ENCODE measurements at places on chromosomes 3 and 15. TPM values are rescaled to one million over a fixed set of nuclear protein-coding genes. Genes with fewer than 3 reads are reported as not detected.

DNA sequence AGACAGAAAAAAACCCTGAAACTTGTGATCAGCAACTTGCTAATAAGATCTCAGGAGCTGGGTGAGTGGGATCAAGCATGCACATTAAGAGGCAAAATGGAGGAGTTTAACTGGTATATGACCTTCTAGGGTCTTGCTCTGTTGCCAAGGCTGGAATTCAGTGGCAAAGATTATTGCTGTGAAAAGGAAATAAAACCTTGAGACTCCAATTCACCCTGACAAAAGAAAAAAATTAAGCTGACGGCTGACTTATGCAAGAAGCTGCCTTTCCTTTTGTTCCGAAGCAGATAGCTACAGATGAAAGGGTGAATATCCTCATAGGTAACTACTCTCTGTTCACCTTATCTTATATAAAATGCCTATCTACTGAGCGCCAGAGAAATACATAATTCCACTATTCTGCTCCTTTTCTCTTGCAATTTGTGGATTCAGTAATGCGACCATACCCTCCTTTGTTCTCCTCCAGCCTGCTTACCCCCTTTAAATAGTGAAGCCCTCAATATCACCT lies 68.9 kb downstream of the HERC1 start:
- no peak for DNase-seq

RPSA gene
- total RNA-seq: 1,256 TPM

CNTN3 gene
- not detected for total RNA-seq

- no peak for DNase-seq
These were observed 15.0 kb upstream of the SOX2 start for GRCh38 chr3:181696626-181697230.

TM6SF1 gene
- 34.7 TPM for total RNA-seq

RASGRP1 gene
- 0.37 TPM for total RNA-seq

DNA sequence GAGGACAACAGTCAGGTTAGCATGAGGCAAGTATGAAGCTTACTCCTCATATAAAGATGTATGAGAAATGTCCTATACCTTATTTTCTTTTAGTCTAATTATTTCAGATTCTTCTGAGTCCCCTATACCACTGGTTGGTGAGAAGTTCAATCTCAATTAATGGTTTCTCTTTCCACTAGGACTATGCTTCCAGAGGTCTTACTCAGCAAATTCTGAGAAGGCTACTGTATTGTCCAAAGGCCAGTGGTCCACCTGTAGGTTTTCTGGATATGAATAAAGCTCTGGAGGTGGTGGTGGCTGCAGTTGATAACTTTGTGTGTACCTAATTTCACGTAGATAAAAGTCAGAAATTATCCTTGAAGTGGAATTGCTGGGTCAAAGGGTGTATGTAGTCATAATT lies 149.4 kb downstream of the EPHB1 start:
- no peak for DNase-seq

KCNAB1 gene
- 0.17 TPM for total RNA-seq

FES gene
- 110 TPM for total RNA-seq

DNA sequence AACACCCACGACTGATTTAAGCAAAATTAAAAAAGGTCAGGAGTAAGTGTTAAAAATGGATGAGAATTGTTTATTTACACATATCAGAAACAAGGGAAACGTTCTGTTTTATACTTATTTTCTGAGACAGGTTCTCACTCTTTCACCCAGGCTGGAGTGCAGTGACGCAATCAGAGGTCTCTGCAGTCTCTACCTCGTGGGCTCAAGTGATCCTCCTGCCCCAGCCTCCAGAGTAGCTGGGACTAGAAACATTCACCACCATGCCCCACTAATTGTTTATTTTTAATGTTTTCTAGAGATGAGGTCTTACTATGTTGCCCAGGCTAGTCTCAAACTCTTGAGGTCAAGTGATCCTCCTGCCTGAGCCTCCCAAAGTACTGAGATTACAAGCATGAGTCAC lies 1080.3 kb downstream of the ROBO1 start:
- DNase-seq: no peak

DNA sequence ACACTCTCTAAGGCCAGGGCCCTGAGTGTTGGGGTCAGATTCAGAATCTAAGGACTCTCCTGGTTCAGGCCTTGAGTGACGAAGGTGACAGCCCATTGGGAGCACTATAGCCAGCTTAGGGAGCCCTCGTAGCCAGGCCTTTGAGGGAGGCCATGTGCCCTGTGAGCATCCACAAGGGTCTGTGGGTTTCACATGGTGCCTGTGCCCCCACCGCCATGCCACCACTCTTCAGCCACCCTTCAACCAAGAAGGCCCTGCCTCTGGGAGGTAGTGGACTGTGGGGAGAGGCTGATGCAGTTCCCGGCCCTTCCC lies 37.5 kb downstream of the TSPAN3 start:
- DNase-seq: no peak

GRCh38 chr3:193948459-193948858 lies 187.5 kb upstream of the HES1 start:
- no peak for DNase-seq

GTF2A2 gene
- total RNA-seq: 19.9 TPM

DNA sequence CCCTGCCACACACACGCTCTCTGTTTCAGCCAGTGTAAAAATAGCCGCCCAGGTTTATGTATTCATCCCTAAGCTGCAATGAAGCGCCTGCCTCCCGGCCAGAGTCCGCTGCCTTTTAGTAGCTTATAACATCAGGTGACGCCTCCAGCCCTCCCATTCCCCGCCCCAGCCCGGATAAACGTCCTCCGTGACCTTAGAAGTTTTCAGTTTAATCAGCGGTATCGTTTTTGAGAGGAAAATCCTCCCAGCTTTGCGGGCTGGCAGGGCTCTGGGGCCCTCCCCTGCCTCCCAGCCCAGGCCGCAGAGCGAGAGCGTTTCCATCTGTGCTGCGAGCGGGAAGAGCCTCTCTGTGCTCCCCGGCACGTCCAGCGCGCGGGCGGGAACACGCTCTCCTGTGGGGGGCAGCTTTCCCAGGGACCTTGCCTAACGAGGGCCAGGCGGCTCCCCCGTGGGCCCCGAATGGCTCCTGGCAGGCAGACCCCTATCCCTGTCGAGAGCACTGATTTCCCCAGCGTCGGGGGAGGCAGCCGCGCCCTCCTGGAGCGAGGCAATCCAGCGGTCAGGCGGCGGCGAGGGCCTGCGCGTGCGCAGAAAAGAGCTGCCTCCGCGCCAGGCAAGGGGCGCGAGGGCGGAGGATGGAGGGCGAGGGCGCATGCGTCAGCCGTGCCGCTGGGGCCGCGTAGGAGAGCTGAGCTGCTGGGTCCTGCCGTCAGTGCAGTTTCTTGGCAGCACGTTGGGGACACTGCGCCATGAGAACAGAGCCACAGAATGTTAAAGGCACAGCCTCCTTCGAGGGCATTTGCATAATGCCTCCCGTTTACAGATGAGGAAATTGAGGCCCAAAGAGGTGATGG lies 71.1 kb downstream of the CCNL1 start:
- peak; percentile 96 for DNase-seq

BNC1 gene
- 0.85 TPM for total RNA-seq

DNA sequence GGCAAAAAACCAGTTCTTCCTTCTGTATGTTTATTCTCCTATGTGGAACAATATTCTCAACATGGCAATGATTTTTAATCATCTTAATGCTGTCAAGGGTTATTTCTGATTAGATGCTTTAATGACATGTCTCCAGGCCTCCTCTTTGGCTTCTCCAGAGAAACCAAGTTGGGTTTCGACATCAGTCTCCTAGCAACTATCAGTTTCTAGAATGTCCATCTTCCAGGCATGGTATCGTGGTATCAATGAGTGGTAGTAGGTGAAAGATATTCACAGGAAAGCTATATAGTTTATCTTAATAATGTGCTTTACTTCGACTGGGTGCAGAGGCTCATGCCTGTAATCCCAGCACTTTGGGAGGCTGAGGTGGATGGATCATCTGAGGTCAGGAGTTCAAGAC lies 128.5 kb downstream of the C3orf70 start:
- DNase-seq: no peak

DNA sequence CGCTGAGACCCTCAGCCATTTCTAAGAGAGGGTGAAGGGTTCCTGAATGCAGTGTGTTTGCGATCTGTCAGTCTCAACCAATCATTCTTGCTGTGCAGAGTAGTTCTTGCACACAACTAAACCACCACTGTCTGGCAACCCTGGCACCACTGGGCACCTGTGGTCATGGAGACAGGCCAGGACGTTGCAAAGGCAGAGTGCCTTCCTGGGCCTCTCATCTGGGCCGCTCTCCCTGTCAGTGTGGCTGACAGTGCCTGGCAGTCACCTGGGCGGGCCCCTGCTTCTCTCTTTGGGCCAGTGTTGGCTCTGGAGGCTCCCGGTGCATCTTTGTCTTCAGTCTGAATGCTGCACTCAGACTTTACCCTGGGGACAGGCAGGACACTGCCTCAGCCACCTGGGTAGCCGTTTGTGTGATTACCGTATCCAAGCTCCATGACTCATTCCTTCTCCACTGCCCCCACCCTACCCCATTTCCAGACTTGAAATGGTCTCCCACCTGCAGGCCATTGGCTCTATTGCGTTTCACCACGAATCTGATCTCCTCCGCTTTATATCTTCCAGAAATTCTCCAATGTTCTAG lies 104.6 kb upstream of the KLF13 start:
- DNase-seq: no peak

GHRL gene
- total RNA-seq: 0.19 TPM

- no peak for DNase-seq
These were observed 19.1 kb upstream of the AKAP13 start for GRCh38 chr15:85361323-85361722.

GRCh38 chr3:178665747-178666146 lies 129.5 kb downstream of the KCNMB2 start:
- no peak for DNase-seq

- DNase-seq: no peak
These were observed 297.1 kb upstream of the MEIS2 start for GRCh38 chr15:37397266-37398022.

ABHD17C gene
- total RNA-seq: 4.6 TPM

SSUH2 gene
- not detected for total RNA-seq

DNA sequence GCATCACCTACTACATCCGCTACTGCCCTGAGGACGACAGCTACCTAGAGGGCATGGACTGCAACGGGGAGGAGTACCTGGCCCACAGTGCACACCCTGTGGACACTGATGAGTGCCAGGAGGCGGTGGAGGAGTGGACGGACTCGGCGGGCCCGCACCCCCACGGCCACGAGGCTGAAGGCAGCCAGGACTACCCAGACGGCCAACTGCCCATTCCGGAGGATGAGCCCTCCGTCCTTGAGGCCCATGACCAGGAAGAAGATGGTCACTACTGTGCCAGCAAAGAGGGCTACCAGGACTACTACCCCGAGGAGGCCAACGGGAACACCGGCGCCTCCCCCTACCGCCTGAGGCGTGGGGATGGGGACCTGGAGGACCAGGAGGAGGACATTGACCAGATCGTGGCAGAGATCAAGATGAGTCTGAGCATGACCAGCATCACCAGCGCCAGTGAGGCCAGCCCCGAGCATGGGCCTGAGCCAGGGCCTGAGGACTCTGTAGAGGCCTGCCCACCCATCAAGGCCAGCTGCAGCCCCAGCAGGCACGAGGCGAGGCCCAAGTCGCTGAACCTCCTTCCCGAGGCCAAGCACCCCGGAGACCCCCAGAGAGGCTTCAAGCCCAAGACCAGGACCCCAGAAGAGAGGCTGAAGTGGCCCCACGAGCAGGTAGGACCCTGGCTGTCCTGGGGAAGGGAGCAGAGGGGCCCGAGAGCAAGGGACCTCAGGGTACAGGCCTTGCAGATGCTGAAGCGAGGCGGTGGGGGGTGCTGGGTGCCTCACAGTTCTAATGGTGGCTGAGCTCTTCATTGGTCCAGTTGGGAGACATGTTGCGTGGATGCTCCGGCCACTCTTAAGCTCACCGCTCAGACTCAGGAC lies 168.6 kb downstream of the APBA2 start:
- DNase-seq: no peak

SNTN gene
- not detected for total RNA-seq

GRCh38 chr15:55248895-55249294 lies 40.7 kb downstream of the RAB27A start:
- no peak for DNase-seq

GRCh38 chr3:13495351-13495813 lies 15.3 kb downstream of the HDAC11 start:
- no peak for DNase-seq

IQCH gene
- total RNA-seq: 1.4 TPM

GOLGA8Q gene
- 0.85 TPM for total RNA-seq

- no peak for DNase-seq
These were observed 38.0 kb upstream of the TPRG1 start for GRCh38 chr3:189133768-189134167.

GRCh38 chr15:83694015-83694414 lies 40.1 kb downstream of the ADAMTSL3 start:
- no peak for DNase-seq

DNA sequence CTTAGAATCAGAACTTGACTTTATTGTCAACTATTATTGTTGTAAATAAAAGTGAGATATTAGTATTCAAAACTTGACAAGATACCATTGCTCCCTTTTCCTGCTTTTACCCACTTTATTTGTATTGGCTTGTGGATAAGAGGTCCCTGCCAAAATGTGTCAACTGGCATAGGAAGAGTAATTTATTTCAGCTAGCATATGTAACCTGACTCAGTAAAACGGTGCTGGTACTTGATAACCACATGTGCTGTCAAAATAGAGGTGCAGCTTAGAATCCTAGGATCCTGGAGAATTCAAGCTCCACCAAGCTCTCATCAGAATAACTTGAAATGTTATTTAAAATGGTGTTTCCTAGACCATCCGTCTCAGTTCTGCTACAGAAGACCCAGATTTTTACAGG lies 90.2 kb upstream of the TGFBR2 start:
- DNase-seq: peak; percentile 63

UCN2 gene
- total RNA-seq: not detected

DNA sequence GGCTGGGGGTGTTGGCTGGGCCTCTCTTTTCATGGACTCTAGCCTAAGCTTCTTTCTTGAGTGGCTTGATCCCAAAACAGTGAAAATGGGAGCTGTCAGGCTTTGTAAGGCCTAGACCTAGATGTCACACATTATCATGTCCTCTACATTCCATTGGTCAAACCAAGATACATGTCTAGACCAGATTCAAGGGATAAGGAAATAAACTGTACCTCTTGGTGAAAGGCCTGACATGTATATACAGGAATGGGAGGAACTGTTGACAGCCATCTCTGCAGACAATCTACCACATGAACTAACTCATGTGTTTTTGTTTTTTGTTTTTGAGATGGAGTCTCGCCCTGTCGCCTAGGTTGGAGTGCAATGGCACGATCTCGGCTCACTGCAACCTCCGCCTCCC lies 11.1 kb upstream of the RPP25 start:
- no peak for DNase-seq

DNA sequence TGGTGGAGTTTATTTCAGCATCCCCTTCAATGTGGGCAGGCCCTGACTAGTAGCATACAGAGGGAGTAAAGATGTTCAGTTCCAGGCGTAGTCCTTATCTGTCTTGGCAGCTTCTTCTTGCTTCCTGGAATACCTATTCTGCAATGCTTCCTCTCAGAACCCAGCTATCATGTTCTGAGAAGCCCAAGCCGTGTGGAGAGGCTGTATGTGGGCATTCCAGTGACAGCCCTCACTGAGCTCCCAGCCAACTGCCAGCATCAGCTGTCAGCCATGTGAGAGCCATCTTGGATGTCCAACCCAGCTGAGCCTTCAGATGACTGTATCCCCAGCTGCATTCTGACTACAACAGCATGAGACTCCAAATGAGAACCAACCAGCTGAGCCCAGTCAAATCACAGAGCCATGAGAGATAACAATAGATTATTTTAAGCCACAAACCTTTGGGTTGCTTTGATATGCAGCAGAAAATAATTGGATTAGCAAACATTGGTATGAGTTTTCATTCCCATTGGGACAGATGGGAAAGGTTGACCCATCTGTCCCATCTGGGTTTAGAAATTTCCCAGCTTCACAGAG lies 8.4 kb upstream of the CMTM7 start:
- no peak for DNase-seq

All from dermis blood vessel endothelial cell (primary cell).